ENCODE measurements at places on chromosomes 16 and 17.

DNA sequence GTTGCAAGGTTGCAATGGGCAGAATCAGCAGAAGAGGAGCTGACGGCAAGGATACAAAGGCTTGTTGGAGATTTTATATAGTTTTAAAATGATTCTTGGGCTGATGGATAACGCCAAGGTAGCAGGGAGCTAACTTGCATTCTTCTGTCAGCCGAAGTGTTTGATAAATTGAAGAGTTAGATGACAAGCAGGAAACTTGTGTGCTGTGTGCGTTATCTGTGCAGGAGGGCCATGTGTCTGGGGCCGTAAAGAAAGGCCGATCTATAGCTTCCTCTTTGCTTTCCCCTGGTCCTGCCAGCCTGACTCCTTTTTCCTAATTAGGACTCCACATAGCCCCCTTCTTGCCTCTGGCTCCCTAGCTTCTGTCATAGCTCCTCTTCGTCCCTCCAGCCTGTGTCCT lies 6.7 kb upstream of the WWOX start:
- DNase-seq, result no peak

GRCh38 chr17:21357696-21358656 lies 18.2 kb upstream of the KCNJ12 start:
- DNase-seq, result no peak

DNA sequence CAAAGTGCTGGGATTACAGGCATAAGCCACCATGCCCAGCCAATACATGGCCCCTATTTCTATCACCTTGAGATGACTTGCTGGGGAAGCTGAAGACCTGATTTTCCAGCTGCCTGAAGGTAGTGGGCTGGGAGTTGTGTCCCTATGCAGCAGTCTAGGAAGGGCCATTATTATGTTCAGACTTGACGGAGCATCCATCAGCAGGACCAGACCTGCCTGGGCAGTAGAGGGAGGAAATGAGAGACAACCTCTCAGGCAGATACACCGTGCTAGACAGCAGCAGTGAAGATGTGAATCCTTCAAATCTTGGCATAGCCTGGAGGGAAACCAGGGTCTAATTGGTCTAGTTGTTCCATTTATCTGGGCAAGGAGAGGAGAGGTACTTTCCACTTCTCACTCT lies 35.6 kb upstream of the PHOSPHO1 start:
- DNase-seq, result no peak

- DNase-seq, result no peak
These were observed 67.4 kb downstream of the KANSL1 start for GRCh38 chr17:46125831-46126230.

GRCh38 chr16:26263406-26263805 lies 571.6 kb downstream of the HS3ST4 start:
- no peak for DNase-seq

DNA sequence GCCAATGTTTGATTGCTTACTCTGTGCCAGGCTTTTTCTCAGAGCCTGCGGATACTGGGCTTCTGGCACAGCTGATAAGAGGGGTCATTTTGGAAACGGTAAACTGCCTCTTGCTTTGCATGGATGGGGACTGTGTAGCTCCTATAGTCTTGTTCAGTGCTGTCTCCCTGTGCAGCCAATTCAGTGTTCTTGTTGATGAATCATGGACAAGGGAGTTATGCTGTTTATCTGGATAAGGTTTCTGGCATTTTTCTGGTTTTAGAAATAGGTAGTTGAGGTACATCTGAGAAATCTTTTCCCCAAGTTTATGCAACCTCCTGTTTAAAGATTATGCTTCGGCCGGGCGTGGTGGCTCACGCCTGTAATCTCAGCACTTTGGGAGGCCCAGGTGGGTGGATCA lies 16.7 kb upstream of the TANGO6 start:
- DNase-seq, result no peak

DNA sequence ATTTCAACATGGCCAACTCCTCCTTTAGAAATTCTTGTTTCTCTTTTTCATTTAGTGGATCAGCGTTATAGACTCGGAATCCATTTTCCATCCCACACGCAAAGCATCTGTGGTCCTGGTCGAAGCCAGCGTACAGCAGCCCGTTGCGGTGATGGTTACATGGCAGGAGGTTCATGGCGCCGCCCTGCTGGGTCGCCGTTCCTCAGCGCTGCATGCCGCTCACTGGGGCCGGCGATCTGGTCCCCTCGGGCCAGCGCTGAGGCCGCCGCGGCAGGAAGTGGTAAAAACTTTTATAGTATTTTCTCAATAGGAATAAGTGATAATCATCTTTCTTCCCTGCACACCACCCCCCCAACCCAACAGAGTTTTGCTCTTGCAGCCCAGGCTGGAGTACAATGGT lies 29.9 kb upstream of the RHOT1 start:
- no peak for DNase-seq

DNA sequence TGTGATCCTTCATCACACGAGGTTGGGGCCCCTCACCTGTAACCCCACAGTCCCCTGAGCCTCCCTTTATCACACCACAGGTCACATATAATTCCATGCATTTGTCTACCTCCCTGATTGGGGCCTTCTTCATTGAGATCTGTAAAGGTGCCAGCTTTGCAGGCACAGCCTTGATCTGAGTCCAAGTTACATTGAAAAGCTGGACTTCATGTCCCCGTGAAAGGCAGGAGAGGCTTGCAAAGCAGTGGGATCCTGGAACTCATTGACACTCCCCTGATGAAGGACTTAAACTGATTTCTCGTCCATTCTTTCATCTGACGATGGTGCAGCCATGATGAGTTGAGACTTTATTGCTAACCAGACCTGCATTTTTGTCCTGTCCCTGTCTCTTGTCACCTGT lies 3.8 kb upstream of the SYT17 start:
- DNase-seq, result no peak
